ENCODE measurements at places on chromosomes 5 and 9.

DNA sequence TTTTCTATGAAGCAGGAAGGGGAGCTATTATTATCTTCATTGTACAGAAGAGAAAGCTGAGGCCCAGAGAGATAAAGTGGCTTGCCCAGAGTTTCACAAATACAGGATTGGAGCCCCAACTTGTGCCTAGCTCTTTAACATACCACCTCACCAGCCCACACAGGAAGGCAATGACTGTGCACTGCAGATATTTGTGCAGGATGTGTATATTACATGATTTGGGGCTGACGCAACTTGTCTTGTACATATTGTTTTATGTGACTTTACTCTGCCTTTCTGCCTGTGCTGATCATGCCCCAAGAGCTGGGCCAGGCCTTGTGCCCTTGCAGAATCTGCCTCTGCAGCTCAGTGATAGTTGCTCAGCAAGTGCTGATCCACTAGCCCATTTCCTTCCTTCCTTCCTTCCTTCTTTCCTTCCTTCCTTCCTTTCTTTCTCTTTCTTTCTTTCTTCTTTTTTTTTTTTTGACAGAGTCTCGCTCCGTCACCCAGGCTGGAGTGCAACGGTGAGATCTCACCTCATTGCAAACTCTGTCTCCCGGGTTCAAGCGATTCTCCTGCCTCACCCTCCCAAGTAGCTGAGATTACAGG lies 106.6 kb upstream of the TBCA start:
- peak; percentile 75 for DNase-seq

- no peak for DNase-seq
Measured at GRCh38 chr9:118100529-118101419, 396.6 kb downstream of the TLR4 start.

DNA sequence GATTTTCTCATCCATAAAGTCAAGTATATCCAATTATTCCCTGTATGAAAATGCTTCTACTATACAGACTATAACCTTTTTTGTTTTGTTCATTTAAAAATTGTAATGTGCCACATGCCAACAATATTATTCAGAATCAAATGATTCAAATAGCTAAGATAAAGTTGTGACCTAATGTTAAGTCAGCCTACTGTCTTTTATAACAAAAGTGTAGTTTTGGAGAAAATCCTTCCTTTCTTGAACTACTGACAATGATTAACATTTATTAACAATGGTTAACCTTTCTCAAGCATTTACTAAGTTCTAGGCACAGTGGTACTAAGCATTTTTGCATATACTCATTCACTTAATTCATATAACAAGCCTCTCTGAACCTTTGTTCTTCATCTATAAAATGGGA lies 25.0 kb downstream of the CSF2 start:
- peak; percentile 10 for DNase-seq

DNA sequence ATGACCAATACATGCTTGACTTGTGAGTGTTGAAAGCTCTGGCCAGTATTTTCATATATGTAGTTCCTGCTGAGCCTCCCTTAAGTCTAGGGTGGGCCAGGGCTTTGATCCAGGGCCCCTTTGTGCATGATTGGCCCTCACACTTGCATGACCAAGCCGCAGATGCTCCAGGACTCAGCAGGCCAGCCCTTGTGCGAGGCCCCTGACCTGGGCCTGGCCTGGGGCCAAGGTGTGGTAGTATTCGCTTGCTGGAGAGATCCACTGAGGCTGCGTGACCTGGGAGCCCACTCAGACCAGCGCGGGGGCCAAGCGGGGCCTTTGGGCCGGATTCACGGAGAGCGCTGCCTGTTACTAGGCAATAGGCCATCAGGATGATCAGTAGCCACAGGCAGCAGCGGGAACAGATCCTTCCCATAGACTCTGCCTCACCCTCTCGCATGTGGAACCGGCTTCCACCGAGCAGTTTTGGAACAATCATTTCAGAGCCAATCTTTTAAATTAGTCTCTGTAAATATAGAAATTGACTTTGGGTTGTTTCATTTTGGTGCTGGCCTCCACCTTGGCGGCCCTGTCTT lies 79.0 kb upstream of the PTCH1 start:
- DNase-seq = no peak

GRCh38 chr5:127298656-127299055 lies 8.1 kb downstream of the MEGF10 start:
- no peak for DNase-seq
